ENCODE measurements at places on chromosomes 2 and 18.

DNA sequence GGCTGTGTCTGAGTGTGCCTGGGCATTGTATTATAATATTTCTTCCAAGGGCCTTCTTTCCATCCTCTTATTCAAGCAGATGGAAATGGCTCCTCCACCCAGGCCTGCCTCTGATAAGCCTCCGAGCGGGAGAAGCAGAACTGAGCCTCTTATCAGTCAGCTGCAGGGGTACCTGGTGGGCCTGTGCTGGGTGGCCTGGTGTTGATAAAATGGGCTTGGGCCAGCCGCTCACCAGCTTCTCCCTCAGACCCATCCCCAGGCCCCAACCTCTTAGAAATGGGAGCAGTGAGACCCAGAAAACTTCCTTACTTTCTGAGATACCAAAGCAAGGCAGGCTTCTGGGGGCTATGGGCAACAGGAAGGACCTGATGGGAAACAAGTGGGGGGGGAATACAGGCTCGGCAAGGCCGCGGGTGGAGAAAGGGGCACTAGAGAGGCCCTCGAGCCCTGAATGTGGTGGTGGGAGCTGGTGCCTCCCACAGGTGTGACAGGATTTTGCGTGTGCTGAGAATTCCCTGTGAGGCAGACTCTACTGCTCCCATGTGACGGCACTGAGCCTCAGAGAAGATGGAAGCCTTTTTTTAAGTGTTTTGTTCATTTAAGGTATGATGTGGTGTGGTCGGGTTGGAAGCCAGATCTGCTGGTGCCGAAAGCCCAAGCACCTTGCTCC is 18.3 kb downstream of the GYPC start:
- no peak for DNase-seq

DNA sequence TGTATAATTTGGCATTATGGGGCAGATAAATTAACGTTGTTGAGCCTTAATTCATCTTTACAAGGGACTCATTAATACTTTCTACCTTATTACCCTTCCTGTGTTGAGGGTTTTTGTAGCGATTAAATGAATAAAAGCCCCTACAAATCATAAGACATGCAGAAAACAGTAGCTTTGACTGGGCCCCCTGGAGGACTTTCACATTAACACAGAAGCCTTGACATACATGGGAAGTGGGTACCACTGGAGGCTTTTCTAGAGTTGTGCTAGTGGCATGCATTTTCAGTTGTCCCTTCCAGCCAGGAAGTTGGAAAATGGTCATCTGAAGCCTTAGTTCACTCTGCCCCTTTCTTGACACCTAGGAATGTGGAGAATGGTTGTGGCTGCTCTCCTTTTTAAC is 30.2 kb downstream of the MTA3 start:
- peak; percentile 13 for DNase-seq

GRCh38 chr2:241235859-241236593 is 47.5 kb downstream of the ANO7 start:
- no peak for DNase-seq

DNA sequence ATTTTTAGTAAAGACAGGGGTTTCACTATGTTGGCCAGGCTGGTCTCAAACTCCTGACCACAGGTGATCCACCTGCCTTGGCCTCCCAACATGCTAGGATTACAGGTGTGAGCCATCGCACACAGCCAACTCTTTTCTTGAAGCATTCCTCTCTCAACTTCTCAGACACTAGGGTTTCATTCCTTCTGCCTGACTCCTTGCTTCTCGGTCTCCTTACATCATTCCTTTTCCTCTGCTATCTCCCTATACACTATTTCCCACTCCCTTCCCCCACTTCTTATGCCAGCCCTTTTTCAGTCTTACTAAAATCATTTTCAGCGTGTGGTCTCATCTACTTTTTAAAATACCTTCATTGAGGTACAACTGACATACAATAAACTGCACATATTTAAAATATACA is 6.1 kb downstream of the SOS1 start:
- no peak for DNase-seq

GRCh38 chr18:73980289-73980979 is 167.2 kb downstream of the FBXO15 start:
- DNase-seq: no peak

- DNase-seq: no peak
Measured at GRCh38 chr2:20666304-20667150, at the start of gene GDF7. Gene GDF7, plus strand, starts transcription at chr2:20667144. Its CDS starts 96 bp downstream, at chr2:20667240.

GRCh38 chr2:3398857-3399256 is 19.4 kb downstream of the TRAPPC12 start:
- no peak for DNase-seq

DNA sequence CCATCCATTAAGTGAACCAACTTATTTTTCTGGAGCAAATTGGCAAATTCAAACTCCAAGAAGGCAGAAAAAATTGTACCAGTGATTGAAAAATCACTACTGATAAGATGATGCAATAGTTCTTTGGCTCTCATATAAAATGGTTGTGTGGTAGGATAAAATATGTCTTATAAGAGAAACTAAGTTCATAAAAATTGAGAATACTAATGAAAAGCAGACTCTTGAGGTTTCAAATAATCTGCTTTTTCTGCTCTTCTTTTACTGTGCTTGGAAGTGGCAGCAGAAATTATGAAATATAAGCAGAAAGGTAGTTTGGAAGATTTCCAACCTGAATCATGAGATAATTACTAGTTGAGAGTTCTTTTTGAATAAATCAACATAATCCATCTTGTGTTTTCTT is 61.9 kb downstream of the PPP1R1C start:
- no peak for DNase-seq

DNA sequence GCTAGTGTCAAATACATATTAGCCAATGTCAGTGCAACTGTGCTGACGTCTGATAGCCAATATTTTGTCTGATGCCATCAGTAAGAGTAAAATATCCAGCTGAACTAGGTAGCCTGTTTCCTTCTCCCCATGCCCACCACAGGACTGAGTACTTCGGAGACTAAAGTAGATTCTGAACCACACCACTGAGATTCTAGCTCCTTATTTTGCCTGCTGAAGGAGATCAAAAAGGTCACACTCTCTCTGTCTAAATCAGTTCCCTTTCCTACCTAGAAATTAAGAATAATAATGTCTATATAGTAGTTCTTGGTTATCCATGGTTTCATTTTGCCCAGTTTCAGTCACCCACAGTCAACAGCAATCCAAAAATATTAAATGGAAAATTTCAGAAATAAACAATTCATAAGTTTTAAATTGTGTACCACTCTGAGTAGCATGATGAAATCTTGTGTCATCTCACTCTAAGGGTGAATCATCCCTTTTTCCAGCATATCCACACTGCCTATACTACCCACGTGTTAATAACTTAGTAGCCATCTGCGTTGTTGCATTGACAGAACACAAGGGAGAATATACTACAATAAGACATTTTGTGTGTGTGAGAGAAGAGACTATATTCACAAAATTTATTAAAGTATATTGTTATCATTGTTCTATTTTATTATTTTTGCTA is 1043.3 kb upstream of the PIK3C3 start:
- DNase-seq: no peak

GRCh38 chr2:105405291-105405690 is 6.4 kb upstream of the FHL2 start:
- DNase-seq: no peak

DNA sequence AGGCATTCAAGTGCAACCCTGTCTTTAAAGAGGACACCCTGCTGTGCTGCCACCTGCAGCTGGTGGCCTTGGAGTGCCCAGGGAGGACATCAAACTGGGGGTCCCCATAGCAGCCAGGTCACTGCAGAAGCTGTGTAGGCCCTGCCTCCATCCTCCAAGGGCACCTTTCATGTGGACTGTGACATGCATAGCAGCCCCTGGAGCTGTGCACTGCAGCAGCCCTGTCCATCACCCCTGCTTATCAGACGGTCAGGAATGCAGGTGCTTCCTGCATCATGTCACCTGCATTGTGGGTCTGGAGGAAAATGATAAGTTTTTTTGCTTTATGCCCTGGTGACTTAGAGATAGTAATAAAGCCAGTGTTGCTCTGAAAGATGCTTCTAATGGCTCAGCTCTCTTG is 155.7 kb downstream of the DYSF start:
- DNase-seq: no peak

DNA sequence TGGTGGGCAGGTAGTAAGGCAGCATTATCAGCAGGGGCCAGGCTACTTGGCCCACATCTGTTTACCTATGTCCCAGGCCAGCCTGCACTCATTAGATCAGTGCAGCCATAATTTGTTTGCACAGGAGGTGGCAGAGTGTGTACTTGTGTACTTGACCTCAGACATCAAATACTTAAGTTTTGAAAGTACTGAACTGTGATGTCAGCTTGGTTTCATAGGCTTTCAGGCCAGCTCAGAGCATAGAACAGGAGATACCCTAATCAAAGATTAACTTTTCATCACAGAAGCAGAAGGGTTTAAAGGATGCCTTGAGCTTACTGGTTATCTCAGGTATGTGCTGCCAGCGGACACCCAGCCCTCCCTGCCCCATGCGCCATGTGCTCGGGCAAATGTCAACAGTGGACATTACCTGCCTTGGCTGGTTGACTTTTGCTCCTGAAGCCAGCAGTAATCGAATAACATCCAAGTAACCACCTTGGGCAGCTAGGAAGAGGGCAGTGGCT is 33.2 kb downstream of the ANKRD29 start:
- peak; percentile 48 for DNase-seq

- no peak for DNase-seq
Measured at GRCh38 chr2:221551864-221552263, 20.2 kb downstream of the EPHA4 start.

DNA sequence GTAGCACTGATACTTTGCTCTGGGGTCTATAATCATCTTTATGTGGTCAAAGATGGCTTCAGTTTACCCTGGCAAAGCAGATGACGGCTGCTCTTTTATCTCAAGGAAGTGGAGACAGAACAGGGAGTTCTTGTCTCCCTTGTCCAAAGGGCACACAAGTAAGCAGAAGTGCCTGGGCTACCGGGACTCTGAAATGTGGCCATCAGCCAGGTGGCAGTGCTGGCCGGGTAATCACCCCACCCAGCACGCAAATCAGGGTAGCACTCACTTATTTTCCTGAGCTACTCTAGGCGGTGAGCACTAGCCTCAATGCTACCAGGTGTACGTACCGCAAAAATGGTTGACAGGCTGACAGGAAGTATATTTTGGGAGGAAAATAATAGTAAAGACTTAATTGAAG is 119.7 kb upstream of the ETAA1 start:
- DNase-seq: no peak

- no peak for DNase-seq
Measured at GRCh38 chr18:25420077-25420825, 68.3 kb upstream of the ZNF521 start.

DNA sequence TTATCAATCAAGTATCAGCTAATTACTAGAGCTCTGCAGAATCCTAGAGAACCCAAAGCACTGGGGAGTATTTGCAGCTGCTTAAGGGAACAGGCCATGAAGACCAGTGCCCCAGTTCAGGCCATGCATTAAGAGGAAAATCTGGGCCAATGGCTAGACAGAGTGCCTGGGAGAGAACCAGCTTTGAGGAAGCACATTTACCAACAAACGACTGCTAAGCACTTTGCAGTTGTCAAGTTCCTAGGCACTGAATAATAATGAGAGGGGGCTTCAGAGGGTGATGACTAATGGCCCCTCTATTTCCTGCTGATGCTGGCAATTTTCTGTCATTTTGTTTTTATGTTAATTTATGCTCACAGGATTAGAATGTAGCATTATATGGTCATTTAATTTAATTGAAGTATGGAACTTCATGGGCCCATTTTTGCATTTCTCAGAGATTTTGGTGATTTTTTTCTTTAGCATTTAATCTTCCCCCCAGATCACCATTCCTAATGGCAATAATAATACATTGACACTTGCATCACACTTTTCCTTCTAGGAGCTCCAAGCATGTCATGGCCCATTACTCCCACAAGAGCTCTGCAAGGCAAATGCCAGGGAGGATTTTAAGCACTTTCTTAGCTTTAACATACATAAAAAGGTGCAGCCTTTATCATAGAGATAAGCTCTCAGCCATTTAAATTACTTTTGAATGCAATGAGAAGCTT is 147.7 kb upstream of the SPATS2L start:
- DNase-seq: no peak

DNA sequence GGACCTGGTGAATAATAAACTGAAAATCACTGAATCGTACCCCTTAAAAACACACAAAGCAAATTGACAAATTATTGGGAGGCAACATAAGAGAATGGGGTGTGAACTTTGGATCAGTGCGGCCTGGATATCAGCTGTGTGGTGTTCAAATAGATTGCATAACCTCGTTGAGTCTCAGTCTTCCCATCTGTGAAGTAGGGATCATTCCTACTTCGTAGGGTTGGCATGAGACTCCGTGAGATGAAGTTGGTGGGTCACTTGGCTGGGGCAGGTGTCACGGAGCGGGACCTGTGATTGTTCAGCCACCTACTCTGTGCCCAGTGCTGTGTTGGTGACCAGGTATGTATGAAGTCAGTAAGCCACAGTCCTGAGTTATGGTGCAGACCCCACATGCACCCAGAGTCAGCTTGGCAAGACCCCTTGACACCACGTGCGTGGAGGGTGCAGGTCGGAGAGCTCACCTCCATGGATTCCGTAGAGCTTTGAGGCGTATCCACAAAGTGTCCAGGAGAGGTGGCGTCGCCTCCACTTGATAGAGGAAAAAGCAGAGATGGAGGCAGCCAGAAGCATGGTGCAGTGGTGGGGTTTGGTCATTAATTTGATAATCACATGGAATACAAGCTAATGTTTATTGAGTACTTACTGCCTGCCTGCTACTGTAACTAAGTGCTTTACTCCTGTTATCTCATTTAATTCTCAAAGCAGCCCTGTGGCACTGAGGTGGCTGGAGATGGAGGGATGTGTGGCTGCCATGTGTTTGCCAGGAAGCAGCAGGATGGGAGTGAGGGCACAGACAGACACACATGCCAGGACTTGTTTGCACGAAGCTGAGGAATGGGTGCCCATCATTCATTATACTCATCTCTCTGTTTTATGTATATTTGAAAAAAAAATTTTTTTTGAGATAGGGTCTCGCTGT is 35.8 kb downstream of the HPCAL1 start:
- DNase-seq: no peak
